ENCODE measurements at places on chromosomes 6 and 20.
A peak's percentile ranks its signal among the peaks of the same experiment; 100 is the strongest.

DNA sequence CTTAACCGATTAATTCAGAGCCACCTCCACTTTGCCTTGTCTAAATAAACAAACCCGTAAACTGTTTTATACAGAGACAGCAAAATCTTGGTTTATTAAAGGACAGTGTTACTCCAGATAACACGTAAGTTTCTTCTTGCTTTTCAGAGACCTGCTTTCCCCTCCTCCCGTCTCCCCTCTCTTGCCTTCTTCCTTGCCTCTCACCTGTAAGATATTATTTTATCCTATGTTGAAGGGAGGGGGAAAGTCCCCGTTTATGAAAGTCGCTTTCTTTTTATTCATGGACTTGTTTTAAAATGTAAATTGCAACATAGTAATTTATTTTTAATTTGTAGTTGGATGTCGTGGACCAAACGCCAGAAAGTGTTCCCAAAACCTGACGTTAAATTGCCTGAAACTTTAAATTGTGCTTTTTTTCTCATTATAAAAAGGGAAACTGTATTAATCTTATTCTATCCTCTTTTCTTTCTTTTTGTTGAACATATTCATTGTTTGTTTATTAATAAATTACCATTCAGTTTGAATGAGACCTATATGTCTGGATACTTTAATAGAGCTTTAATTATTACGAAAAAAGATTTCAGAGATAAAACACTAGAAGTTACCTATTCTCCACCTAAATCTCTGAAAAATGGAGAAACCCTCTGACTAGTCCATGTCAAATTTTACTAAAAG is 2.7 kb downstream of the FOXC1 start:
- DNase-seq, result peak; percentile 50

DNA sequence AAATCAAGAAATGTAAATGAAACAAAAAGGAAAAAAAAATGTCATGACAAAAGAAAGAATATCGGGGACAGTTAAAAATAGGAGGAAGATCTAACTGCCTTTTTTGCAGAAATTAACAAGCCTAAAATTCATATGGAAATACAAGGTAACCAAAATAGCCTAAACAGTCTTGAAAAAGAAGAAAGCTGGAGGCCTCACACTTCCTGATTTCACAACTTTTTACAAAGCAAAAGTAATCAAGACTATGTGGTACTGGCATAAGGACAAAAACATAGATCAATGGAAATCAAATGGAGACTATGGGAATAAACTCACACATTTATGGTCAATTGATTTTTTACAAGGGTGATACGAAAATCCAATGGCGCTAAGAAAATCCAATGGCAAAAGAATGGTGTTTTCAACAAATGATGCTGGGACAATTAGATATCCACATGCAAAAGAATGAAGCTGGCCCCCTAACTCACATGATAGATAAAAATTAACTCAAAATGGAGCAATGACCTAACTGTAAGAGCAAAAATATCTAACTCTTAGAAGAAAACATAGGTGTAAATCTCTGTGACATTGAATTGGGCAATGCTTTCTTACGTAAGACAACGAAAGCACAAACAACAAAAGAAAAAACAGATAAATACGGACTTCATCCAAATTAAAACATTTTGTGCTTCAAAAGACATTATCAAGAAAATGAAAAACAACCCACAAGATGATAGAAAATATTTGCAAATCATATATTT is 24.5 kb downstream of the MAP3K5 start:
- no peak for DNase-seq

GRCh38 chr20:36199345-36200257 is 36.7 kb upstream of the AAR2 start:
- DNase-seq, result peak; percentile 47

- DNase-seq, result no peak
Measured at GRCh38 chr6:18179770-18180356, 24.6 kb downstream of the KDM1B start.

DNA sequence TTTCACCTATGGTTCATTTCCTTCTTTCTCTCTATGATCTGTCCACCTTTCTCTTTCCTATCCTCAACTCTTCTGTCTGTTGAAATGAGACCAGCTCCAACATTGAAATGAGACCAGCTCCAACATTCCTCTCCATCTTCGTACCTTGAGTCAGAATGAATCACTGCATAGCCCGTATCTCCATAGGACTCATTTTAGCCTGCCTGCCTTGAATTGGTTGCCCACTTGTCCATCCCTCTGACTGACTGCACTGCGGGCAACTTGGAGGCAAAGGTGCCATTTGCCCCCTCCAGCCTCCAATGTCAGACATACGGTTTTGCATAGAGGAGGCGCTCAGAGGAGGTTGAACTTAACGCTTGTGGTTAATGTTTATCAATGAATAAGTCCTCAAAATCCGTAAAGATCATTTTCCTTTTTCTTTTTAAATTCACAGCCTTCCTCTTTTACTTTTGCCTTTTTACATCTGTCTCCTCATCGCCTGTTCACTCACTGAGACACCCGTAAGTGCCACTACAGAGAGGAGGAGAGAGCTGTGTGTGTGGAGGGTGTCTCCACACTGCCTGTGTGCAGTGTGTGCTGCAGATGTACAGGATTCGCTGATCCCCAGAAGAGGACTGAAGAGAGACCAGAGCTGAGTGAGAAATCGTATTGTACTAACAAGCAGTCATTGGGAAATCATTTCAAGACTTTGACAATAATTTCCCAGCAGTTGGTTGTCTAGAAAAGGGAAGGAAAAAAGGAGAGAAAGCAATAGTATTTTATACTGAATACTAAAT is 579.6 kb upstream of the MAP3K7 start:
- DNase-seq, result no peak

- no peak for DNase-seq
Measured at GRCh38 chr6:165571068-165571682, 91.9 kb downstream of the PDE10A start.

DNA sequence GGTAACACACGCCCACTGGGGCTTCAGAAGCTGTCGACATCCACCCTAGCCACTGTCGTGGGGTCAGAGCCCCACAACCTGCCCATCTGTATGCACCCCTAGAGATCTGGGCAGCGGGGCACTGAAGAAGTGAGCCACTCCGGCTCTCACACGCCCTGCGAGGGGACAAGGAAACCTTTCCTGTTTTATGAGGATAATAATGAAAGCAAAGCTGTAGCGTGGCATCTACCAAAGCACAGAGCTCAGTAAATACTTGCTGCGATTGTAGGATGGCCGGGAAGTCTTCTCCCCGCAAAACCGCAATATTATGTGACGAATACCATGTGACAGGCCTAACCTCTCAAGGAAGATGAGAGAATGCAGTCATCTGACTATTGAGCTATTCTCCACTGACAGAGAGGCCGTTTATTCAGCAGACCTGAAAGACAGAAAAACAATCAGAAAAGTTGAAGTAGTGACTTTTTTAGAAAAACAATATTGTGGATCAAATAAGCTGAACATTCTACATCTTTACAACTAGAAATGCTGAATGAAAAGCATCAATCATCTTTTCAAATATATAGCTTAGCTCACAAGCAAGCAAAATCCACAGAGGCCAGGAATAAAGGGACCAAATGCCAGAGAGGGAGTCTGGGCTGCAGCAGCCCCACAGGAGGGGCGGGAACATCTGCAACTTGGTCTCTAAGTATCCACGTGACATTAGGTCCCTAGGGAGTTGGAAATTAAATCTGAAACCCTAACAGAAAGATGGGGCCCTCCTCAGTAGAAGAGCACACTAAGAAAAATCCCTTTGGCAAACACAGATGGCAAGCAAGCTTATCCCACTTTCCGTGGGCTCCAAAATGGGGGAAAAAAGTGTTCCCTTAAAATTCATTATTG is 207.8 kb downstream of the TTLL2 start:
- no peak for DNase-seq

- DNase-seq, result no peak
Measured at GRCh38 chr6:115728171-115728570, 332.5 kb downstream of the FRK start.

DNA sequence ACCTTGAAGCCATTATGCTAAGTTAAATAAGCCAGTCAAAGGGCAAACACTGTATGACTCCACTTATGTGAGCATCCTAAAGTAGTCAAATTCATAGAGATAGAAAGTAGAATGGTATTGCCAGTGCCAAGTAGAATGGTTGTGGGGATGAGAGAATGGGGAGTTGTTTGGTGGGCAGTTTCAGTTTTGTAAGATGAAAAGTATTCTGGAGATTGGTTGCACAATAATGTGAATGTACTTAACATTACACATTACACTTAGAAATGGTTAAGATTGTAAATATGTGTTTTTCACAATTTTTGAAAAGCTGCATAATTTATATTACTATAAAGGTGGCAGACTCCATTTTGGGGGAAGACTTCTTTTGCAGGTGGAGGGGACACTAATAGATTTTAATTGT is 51.3 kb upstream of the CARMIL1 start:
- DNase-seq, result no peak

- no peak for DNase-seq
Measured at GRCh38 chr6:138465007-138465645, 34.2 kb downstream of the NHSL1 start.

GRCh38 chr6:136527831-136528230 is 22.4 kb downstream of the MAP7 start:
- DNase-seq, result no peak

GRCh38 chr20:3896853-3897583 is 7.8 kb downstream of the PANK2 start:
- DNase-seq, result no peak

GRCh38 chr6:16442031-16442430 is 203.6 kb downstream of the GMPR start:
- no peak for DNase-seq

DNA sequence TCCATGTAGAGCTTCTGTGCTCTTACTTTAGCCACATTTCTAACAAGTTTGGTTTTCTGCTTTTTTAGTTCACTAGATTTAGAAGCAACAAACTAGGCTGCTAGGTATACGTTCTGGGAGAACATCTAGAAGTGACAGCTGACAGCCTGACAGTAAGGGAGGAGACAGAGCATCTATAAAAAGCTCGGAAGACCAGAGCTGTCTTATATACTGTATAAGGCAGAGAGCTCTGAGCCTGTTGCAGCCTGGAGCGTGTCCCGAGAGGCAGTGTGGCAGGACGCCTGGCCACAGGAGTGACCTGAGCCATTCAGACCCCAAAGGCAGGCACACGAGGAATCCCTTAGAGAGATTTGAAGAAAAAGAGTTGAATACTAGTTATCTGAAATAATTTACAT is 24.6 kb downstream of the PPP1R14C start:
- no peak for DNase-seq

GRCh38 chr20:62652041-62652893 is 10.0 kb downstream of the SLCO4A1 start:
- peak; percentile 7 for DNase-seq

Measured in NCI-H2029 treated with DMSO at 0.1 percent for 48 hours (cell line).